ENCODE measurements at places on chromosomes 3 and 15.

DNA sequence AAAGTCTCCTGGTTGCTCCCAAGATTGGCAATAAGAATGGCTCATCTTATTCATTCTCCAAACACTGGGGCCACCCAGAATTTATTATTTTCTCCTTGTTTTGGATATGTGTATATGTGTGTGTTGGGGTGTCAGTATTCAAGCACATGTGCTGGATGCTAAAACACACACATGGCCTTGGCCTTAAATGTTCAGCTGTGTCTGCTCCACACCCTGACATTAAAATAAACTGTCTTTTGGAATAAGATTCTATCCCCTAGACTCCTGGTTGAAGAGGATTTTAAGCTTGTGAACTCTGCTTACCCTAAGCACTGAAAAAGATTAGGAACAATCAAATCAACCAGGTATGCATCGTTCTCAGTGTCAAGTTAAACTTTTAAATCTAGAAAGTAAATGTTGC is 382.9 kb upstream of the MCTP2 start:
- no peak for DNase-seq

DNA sequence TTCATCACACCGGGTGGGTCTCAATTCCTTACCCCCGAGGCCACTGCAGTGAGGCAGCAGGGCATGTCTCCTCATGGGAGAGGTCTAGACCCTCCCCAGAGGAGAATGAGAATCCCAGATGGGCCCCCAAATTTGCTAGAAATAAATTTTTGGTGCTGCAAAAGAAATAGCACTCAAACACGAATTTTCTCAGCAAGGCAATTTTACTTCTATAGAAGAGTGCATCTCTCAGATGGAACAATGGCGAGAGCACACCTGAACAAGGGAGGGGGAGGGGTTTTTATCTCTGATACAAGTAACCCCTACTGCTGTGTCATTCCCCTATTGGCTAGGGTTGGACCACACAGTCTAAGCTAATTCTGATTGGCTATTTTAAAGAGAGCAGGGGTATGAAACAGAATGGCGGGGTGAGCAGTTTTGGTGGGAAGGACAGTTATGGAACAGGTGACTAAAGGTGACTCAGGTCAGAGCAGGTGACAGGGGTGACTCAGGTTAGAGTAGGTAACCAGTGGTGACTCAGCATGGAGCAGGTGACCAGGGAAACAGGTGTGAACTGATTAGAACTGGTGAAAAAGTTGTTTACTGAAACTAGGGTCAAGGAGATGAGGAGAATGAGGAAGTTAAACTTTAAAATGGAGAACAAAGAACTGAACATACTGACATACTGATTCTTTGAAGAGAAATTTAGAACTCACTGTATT is 93.0 kb upstream of the WNT7A start:
- DNase-seq = no peak

DNA sequence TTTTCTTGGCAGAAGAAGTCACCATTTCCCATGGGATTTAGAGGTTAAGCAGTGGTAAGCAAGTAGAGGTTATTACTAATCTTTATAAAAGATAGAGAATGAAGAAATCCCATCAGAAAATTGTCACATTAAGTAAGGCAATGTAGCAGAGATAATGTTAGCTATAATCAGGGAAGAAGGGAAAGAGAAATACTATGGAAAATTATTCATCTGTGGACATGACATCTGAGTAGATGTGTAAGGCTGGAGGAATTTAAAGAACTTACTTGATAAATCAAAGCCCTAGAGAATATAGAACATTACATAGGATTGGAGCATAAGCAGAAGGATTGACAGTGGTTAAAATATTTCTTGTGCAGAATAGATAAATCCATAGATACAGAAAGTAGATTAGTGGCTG is 553.1 kb upstream of the CBLB start:
- no peak for DNase-seq

GRCh38 chr3:151709847-151710246 is 23.9 kb upstream of the AADACL2 start:
- DNase-seq = no peak

DNA sequence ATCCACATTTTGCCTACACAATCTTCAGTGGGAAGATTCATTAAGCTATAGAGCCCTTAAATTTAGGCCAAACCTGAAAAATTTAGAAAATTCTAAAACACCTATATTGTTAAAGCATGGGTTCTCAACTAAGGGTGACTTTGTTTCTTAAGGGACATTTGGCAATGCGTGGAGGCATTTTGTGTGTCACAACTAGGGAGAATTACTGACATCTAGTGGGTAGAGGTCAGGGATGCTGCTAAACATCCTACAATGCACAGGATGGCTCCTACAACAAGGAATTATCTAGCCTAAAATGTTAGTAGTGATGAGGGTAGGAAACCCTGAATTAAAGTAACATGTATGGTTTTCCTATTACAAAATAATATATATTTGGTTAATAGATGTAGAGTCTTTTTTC is 55.8 kb downstream of the TBC1D5 start:
- DNase-seq = no peak

GRCh38 chr15:71256934-71257664 is 141.8 kb downstream of the THSD4 start:
- DNase-seq = no peak

GRCh38 chr3:79410617-79411016 is 357.2 kb downstream of the ROBO1 start:
- DNase-seq = no peak

GRCh38 chr3:136562026-136562425 is 190.2 kb downstream of the STAG1 start:
- DNase-seq = no peak

GRCh38 chr15:67422296-67422695 is 98.6 kb upstream of the C15orf61 start:
- DNase-seq = no peak

DNA sequence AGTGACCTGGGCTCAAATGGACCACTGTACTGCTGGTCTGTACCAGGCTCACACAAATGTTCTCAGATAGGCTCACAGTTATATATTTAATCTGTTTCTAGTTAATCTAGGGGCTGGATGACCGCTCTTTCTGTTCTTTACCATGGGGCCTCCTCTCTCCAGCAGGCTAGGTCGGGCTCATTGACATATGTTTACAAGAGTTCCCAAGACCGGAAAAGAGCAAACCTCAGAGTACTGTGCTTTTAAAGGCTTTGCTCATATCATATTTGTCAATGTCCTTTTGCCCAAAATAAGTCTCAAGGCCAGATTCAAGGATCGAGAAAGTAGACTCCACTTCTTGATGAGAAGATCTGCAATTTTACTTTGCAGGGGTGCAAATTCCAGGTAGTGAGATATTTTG is 348.0 kb upstream of the EPHA6 start:
- DNase-seq = no peak

- DNase-seq = no peak
Measured at GRCh38 chr3:99957151-99957796, 139.6 kb downstream of the CMSS1 start.

DNA sequence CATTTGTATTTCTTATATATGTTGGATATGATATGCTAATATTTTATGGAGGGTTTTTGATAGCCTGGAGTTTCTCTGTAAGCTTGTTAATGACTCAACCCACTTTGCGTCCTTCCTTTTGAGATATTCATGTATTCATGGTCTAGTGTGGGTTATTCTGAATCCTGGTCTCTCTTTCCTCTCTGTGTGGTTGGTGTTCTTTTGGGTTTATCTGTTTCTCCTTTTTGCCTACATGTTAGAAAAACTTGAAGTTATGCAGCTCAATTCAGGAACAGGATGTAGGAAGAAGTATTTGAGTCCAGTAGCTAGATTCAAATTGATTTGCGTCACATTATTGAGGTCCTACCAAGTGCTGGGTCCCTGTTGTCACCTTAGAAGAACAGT is 28.1 kb downstream of the CMTM7 start:
- DNase-seq = no peak

GRCh38 chr3:108085810-108086350 is 5.0 kb downstream of the CD47 start:
- DNase-seq = no peak

DNA sequence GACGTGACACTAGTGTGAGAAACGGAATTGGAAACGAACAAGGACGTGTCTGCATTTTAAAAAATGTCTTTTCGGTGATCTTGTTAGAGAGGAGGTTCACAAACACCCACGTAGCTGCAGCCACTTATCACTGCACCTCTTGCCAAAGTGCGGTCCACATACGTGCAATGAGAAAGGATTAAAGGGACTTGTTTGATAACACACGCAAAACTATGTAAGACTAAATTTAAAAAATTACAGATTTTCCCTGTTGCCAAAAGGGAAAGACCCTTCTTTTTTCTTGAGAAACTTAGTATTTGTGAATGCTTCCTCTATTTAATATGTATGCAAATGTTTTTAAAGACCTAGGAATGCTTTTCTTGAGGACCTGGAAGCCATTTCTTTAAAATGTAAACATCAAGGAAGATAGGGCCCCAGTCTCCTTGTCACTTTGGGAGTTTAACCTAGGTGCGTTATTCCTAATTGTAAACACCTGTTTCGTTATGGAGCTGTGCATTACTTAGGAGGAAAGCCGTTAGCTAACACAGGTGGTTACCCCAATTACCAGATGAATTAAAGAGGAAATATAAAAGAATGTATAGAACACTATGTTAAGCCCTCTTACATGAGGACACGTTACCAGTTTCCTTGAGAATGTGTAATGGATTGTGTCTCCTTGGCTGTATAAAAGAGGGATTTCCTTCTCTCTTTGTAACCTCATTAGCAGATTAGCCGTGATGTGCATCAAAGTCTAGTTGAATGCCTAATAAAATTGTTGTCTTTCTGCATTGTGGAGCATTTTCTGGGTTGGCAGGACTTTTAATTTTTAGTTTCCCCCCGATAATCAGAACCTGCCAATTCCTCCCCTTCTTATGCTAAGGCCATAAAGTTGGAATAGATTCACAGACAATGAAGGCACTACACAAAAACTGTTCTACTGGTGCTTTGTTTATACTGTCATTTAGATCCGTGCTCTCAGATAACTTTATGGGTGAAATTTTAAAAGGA is 1.0 kb downstream of the LEKR1 start:
- no peak for DNase-seq

GRCh38 chr3:126538966-126539365 is 15.0 kb downstream of the CHST13 start:
- no peak for DNase-seq

- no peak for DNase-seq
Measured at GRCh38 chr15:63221346-63221745, 31.9 kb downstream of the RAB8B start.

DNA sequence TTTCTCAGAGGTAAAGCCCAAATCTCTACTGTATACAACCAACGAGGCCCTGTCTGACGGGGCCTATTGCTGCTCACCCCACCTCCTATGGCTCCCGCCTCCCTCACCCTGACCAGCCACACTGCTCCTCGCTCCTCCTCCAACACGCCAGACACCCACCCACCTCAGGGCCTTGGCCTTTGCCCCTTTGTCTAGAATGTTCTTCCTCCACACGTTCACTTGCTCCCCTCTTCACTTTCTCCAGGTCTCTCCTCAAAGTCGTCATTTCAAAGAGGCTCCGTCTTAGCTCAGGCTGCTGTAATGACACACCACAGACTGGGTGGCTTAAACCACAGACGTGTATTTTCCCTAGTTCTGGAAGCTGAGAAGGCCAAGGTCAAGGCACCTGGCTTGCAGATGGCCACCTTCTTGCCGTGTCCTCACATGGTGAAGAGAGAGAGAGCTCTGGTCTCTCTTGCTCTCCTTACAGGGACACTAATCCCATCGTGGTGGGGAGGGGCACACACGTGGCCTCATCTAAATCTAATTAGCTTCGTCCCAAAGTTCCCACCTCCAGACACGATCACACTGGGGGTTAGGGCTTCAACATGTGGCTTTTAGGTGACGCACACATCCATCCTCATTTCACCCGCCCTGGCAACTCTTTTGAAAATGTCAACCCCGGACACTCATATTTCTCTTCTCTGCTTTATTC is 98.2 kb downstream of the TLE3 start:
- DNase-seq = no peak

GRCh38 chr3:41848753-41849574 is 112.9 kb downstream of the ULK4 start:
- DNase-seq = no peak

GRCh38 chr3:47348411-47349154 is 32.2 kb upstream of the PTPN23 start:
- DNase-seq = no peak

- DNase-seq = peak; percentile 60
Measured at GRCh38 chr3:195106418-195106906, 164.5 kb downstream of the XXYLT1 start.

GRCh38 chr15:67594770-67595169 is 52.3 kb downstream of the MAP2K5 start:
- no peak for DNase-seq

DNA sequence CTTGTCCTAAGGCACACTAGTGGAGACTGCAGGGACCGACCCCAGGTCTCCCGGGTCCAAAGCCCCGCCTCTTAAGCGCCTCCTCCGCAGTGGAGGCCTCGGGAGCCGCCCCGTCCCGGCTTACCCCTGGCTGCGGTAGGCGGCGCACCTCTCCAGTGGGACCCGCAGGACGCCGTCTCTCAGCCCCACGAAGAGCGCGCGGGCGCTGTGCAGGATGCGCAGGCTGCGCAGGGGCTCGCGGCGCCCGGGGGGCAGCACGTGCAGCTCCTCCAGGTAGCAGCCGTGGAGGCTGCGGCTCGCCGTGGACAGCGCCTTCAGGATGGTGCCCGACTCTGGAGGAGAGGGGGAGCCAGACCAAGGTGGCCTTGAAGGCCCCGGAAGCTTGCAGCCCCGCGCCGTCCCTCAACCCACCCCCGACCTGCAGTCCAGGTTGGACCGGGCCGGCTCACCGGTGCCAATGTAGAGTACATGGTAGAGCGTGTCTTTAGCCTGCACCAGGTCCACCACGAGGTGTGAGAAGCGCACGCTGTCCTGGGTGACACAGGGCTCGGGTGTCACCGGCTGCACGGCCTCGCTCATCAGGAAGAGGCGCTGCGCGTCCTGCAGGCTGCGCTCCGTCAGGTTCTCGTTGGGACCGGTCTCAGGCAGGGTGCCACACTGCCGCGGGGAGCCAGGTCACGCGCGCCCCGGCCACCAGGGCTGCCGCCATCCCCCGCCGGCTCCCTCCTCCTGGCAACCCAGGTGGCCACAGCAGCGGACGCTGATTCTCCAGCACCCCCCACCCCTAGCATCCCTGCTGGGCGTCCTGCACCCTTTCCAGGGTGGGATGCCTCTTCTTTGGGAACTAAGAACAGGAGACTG is 105.5 kb downstream of the SEMA5B start:
- DNase-seq = no peak

DNA sequence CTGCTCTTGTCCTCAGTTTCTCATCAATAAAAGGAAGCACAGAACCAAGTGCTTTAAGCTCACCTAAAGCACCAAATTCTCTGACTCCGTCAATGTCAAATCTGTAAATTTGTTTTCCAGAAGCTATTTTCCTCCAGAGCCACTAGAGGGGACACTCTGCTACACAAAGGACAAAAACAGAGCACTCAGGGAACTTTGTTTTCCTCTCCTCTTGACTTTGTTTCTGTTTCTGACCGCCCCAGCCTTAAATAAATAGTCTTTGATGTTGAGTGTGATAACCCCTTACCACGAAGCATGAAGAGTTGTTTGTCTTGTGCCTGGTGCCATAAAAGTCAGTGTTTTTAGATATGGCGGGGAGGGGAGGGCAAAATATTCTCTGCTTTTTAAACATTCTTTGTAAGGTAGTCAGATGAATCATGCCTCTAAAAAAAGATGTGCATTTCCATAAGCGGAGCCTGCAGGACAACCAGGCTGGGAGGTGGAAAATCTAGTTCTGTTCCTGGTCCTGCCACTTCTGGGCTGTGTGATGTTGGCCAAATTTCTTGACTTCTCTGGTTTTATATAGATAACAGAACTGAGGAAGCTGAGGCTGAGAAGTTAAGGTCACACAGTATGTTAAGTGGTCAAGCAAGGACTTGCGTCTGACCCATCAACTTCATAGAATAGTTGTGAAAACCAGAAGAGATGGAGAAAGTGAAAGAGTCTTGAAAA is 7.3 kb upstream of the ZBTB38 start:
- DNase-seq = no peak

All from activated naive CD4-positive, alpha-beta T cell (primary cell).